Bronchial epithelial cell (primary cell): ENCODE measurements at places on chromosomes 13 and 19.

- DNase-seq, result no peak
These were observed 225.3 kb downstream of the GGACT start for GRCh38 chr13:100363285-100363711.

DNA sequence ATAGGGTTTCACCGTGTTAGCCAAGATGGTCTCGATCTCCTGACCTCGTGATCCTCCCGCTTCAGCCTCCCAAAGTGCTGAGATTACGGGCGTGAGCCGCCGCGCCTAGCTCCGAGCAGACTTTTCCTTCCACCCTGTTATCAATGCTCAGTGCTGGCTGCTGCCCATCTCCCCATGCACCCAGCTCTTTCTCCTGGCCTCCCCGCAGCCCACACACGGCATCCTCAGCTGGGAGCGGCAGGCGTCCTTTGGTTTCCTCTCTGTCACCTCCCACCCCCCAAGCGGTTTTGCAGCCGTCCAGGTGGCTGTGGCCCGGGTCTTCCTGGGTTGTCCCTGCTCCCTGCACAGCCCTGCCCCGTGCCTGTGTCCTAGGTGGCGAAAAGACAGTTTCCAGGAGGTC is 12.1 kb downstream of the PRR22 start:
- no peak for DNase-seq

DNA sequence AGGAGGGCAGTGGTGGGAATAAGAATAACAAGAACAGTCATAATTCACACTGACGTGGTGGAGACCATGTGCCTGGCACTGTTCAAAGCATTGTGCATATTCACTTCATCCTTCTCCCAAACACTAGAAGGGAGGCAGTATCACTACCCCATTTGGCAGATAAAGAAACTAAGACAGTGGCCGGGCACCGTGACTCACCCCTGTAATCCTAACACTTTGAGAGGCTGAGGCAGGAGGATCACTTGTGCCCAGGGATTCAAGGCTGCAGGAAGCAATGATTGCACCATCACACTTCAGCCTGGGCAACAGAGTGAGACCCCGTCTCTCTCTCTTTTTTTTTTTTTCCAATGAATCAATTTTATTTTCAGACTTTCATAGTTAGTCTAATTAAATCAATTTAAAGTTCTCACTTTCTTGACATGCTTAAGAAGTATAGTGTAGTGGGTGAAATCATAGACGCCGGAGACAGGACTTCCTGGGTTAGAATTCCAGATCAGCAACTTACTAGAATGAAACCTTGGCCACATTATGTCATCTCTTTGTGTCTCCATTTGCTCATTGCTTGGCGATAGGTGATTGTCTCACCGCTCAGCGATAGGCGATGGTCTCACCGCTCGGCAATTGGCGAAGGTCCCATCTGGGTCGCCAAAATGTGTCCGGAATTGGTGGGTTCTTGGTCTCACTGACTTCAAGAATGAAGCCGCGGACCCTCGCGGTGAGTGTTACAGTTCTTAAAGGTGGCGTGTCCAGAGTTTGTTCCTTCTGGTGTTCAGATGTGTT is 5.3 kb upstream of the ATG4D start:
- DNase-seq, result no peak

DNA sequence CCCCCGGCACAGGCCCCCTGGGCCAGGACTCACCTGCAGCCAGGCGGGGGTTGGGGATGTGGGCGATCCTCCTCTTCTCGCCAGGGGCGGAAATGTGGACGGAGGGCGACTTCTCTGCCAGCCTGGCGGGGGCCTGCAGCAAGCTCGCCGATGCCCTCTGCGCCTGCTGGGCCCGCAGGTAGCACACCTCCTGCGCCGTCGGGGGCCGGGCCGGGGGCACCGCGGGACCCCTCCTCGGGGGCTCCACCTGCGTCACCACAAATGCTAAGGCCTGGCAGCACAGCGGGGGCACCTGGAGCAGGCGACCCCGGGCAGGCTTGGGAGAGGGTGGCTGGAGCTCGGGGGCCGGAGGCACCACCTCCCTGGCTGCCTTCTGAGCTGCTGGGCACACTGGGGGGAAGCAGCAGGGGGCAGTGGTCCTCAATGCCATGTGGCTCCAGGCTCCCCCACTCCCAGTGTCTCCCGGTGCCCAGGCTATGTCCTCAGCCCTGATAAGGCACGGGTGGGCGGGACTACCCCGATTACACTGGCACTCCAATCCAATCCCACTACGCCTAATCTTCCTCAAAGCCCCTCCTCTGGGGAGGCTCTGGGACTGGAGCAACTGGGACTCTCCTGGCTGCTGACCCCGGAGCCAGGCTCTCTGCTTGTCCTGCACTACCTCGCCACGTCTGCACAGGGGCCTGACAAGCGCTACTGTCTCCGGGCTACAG is 11.6 kb upstream of the ATP8B3 start:
- DNase-seq, result no peak

DNA sequence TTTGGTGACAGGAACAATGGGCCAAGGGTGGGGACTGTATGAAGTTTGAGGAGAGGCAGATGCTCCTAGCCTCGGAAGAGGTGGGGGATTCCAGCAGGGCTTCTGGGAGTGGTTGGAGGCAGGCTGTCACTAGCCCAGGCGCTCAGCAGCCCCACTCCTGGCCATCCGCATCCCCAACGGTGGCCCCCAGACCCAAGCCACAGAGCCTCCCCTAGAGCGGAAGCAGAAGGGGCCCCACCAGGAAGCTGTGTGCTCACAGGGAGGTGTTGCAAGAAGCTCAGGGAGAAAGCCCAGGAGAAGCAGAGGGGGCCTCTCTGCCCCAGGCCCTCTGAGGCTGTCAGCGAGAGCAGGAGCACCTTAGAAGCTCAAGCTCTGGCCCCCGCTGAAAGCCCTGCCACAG is 8.3 kb downstream of the PRAM1 start:
- no peak for DNase-seq

DNA sequence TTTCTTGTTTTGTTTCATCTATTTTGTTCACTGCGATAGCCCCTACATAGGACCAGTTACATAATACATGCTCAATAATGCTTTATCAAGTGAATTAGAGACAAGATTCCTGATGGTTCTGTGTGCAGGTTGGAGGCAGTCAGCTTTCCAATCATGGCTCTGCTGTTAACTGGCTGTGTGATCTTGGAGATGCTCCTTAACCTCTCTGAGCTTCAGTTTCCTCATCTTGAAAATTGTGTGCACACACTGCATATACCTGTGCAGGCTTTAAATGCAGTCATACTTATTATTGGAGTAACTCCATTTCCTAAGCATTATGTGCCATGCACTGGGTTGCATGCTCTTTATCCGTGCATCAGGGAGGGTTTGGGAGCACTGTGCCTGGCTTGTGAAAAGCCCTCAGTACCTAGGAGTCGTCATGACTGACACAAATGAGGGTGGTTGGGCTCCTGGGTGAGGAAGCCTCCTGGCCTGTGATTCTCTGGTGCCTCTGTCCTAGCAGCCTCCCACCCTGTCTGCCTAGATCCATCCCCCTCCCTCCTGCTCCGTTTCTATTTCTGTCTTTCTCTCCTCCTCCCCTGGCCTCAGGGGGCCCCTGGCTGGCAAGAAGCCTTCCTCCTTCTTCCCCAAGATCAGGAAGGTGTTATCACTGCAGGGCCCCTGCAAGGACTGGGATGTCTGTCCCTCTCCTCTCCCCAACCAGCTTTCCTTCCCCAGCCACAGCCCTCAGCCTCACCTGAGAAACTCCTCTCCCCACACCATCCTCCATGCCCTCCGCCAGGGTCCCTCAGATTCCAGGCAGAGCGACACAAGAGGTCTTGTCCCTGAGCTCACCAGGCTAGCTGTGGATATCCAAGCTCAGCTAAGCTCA is 8.7 kb downstream of the IFNL1 start:
- no peak for DNase-seq

DNA sequence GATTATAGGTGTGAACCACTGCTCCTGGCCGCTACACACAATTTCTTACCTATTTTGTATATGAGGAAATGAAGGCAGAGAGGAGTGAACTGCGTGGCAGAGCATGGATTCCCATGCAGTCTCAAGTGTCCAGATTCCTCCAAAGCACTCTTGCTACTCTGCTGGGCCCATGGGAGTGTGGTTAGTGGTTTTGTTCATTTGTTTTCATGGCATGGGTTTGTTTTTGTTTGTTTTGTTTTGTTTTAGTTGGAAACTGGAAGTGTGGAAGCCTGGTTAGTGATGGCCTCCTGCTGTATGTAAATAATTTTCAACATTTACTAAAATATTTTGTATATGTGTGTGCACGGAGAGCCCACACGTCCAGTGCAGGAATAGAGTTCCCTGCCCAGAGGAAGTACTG is 61.3 kb upstream of the LRCH1 start:
- no peak for DNase-seq

DNA sequence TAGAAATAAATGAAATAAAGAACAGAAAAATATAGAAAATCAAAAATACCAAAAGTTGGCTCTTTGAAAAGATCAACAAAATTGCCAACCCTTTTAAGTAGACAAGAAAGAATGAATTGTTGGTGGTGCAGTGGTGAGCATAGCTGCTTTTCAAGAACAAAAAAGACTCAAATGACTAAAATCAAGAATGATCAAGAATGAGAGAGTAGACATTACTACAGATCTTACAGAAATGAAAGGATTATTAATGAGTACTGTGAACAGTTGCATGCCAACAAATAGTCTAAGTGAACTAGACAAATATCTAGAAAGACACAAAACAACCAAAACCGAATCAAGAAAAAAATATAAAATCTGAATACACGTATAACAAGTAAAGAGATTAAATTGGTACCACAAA is 53.9 kb downstream of the FNDC3A start:
- no peak for DNase-seq

GRCh38 chr19:45322744-45323281 is at the start of gene CKM:
TSS of gene CKM (minus strand) at chr19:45322875. CDS start at chr19:45319713, 3,162 bp downstream.
- no peak for DNase-seq

DNA sequence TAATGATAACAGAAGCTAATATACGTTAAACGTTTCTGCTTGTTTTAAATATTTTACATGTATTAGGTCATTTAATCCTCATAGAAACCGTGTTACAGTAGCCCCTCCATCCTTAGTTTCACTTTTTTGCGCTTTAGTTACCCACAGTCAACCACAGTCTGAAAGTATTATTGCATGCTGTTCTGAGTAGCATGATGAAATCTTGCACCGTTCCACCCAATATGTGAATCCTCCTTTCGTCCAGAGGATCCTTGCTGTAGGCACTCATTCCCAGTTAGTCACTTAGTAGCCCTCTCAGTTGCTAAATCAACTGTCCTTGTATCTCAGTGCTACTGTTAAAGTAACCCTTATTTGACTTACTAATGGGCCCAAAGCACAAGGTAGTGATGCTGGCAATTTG is 257.8 kb downstream of the ENOX1 start:
- DNase-seq, result no peak

DNA sequence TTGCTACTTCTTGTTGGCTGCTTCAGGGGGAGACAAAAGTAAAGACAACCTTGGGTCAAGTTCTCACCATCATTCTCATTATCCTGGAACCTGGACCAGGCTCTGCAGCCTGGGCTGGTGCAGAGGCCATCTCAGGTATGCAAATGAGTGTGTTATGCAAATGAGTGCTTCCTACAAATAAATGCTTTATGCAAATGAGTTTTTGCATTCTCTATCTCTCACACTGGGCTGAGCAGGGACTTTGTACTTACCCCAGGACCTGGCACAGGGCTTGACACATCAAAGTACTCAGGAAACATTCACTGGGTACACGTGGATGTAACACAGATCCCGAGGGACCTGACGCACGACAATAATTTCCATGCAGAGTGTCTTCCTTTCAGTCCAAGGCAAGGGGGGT is 103.0 kb downstream of the DNAJC15 start:
- no peak for DNase-seq

DNA sequence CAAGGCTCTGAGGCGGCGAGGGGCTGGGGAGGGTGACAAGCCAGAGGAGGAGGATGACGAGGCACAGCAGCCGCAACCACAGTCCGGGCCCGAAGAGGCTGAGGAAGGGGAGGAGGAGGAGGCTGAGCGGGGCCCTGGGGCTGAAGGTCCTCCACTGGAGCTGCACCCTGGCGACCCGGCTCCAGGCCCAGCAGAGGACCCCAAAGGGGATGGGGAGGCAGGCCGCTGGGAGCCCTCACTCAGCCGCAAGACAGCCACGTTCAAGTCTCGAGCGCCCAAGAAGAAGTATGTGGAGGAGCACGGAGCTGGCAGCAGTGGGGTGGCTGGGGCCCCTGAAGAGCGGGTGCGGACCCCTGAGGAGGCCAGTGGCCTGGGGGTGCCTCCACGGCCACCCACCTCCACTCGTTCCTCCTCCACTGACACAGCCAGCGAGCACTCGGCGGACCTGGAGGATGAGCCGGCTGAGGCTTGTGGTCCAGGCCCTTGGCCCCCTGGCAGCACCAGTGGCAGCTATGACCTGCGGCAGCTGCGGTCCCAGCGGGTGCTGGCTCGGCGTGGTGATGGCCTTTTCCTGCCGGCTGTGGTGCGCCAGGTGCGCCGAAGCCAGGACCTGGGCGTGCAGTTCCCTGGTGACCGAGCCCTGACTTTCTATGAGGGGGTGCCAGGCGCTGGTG is 2.9 kb downstream of the CIC start:
- DNase-seq, result no peak

DNA sequence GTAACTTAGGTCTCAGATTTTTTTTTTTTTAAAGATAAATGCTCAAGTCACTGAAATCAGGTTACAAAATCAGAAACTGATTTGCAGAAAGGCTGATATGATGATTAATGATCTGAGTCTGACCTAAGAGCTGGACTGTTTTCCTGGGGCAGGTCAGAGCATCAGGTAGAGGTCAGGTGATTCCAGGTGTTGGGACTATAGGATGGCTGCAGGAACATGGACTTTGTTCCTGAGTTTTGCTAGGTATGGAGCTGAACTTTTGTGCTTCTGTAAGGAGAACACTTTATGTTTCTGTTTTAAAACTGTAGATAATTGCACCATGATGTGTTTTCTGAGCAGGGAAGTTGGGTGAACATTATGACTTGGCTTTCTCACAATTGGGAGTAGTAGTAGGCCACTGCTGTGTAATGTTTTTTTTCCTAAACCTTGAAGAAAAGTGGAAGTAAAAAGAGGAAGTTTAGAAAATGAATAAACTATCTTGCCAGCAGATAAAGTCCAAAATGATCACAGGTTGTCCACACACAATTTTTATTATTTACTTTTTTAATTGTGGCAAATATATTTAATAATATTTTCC is 297.2 kb downstream of the DCT start:
- no peak for DNase-seq

DNA sequence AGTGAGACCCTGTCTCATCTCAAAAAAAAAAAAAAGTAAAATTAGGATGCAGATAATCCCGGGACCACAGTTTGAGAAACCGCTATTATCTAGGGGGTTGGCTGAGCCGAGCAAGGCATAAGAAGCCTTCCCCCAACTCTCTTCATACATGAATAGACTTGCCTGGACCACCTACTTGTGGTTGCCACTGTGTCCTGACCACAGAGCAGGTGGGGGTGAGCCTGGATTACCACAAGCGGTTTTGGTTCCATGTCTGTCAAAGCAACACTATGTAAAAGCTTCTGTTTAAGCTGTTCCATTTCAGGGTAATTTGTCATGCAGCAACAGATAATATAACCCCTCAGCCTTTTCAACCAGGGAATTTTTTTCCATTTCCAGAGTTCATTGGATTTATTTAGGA is 3.3 kb upstream of the NAPA start:
- peak; percentile 23 for DNase-seq

GRCh38 chr19:55670280-55671053 is 4.6 kb upstream of the EPN1 start:
- DNase-seq, result no peak

- peak; percentile 70 for DNase-seq
These were observed 15.1 kb downstream of the NDUFB7 start for GRCh38 chr19:14556662-14557188.

- DNase-seq, result no peak
These were observed 812.6 kb downstream of the DACH1 start for GRCh38 chr13:71054358-71054757.
